Hematopoietic multipotent progenitor cell (in vitro differentiated cells): ENCODE measurements at places on chromosomes 4 and X. TPM values are rescaled to one million over a fixed set of nuclear protein-coding genes. Genes with fewer than 3 reads are reported as not detected.

Gene CCDC110
- total RNA-seq = not detected

Gene BTK
- total RNA-seq = 37.7 TPM

Gene STAP1
- total RNA-seq = 1.3 TPM

Gene SERTM2
- 2.4 TPM for total RNA-seq

DNA sequence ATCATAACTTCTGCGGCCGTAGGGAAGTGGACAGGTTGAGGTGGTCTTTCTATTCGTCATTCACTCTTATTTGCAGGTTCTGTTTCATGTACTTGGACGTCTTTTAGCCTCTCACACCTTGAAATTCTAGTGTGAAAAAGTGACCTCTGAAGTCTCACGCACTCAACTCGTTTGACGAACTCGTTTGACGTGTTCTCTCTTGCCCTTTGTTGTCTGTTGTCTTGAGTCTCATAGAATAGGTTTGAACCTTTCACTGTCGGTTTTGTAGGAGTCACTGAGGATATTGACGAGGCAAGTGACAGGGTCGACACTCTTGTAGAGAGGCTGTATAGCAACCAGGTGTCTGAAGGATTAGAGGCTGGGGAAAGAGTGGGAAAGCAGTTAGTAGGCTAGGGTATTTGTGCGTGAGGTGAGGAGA, 1.1 kb upstream of the PGRMC2 start:
- DNase-seq = no peak

Gene ZNF157
- 0.54 TPM for total RNA-seq

- no peak for DNase-seq
Observed at GRCh38 chr4:100147684-100148083, 42.6 kb downstream of the DDIT4L start.

DNA sequence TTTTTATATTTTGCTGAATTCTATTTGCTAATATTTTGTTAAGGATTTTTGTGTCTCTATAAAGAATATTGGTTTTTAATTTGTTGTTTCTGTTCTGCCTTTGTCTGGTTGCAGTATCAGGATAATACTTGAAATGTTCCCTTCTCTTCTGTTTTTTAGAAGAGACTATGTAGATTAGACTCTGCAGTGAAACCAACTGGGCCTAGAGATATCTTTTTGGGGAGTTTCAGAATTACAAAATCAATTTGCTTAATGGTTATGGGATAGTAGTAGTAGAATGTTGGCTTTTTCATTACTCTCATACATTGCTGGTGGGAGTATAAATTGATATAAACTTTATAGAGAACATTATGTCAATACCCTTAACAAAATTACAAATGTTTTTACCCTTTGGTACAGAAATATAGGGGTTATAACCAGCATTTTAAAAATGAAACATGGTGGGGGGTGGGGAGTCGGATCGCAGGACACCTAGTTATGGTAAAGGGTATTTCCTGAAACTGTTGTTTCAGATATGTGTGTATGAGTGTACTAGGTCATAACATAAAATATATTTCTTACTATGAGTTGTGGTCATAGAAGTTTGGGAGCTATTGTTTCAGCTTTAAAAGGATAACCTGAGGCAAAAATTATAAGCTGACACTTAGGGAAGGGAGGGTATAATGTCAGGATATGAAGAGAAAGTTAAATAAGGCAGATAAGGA, 29.0 kb downstream of the CLOCK start:
- no peak for DNase-seq

DNA sequence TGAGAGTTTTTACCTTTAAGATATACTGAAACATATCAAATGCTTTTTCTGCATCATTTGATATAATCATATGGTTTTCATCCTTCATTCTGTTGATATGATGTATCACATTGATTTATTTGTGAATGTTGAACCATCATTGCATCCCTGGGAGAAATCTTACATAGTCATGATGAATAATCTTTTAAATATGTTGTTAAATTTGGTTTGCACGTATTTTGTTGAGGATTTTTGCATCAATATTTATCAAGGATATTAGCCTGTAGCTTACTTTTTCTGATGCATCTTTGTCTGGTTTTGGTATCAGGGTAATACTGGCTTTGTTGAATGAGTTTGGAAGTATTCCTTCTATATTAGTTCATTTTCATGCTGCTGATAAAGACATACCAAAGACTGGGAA, 541.4 kb downstream of the TLL1 start:
- DNase-seq = no peak

Gene PCSK1N
- total RNA-seq = 1.1 TPM

DNA sequence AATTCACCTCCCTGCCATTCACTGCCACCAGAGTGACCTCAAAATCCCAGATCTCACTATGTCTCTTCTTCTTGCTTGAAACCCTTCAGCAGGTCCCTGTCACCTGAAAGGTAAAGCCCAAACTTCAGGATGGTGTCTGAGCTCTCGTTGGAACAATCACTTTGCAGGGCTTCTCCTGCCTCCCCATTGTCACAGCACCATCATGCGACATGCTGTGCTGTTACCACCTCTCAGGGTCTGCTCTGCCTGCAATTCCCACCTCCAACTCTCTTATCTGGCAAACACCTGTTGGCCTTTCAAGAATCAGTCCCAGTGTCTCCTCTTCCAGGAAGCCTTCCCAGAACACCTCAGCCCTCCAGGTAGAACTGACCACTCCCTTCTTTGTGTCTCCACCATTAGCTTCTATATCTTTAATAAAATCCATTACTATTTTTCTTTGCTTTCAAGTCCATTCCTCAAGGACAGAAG, 46.2 kb downstream of the SEL1L3 start:
- no peak for DNase-seq

GRCh38 chrX:103330681-103331288, 746 bp downstream of the TCEAL7 start:
- no peak for DNase-seq

- peak; percentile 0 for DNase-seq
Observed at GRCh38 chrX:2967998-2968909, 38.1 kb upstream of the ARSH start.

- DNase-seq = no peak
Observed at GRCh38 chrX:2585158-2585470, 84.3 kb upstream of the DHRSX start.

GRCh38 chrX:133574716-133575115, 159.4 kb upstream of the GPC4 start:
- DNase-seq = no peak

DNA sequence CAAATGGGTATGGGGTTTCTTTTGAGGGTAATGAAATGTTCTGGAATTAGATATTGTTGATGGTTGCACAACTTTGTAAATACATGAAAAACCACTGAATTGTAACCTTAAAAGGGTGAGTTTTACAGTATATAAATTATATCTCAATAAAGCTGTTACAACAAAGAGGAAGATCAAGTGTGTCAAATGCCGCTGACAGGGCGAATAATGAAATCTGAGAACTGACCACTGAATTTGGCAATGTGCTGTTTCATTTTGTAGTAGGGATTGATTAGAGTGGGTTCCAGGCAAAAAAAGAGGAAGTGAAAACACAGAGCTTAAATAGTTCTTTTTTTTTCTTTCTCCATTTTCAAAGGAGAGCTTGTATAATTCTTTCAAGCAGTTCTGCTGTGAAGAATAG, 161.1 kb upstream of the NAP1L5 start:
- no peak for DNase-seq

DNA sequence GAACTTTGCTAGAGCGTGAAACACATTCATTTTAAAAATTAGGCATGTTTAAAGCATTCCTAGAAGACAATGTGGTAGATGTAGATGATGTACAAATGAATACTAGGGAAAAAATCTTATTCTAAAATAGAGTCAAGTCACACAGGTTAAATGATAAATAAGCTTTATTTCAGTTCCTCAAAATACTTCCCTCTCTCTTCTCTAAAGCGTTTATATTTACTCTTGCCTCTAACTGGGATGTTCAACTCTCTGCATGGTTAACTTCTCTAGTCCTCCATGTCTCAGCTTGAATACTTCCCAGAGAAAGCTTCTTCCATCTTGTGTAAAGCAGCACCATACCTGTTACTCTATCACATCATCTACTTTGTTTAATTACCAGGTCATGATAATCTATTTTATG, 30.9 kb upstream of the GLRA3 start:
- DNase-seq = no peak

DNA sequence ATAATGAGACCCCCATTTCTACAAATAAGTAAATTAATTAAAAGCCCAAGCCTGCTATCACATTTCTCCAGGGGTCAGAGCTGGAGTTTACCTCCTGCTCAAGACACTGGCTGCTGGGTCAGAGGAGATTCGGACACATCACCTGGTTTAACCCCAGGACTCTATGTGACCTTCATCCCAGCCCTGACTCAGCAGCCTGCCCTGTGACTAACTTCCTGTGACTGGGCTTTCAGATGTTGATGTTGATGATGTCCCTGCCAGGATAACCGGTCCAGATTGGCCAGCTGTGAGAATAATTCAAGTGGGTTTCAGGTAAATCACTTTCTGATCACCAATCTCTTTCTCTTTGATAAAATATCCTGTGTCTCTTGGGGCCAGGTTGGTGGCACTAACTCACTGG, 102.4 kb upstream of the MAML3 start:
- DNase-seq = no peak

GRCh38 chrX:153439977-153440376, 5.9 kb downstream of the TREX2 start:
- no peak for DNase-seq

DNA sequence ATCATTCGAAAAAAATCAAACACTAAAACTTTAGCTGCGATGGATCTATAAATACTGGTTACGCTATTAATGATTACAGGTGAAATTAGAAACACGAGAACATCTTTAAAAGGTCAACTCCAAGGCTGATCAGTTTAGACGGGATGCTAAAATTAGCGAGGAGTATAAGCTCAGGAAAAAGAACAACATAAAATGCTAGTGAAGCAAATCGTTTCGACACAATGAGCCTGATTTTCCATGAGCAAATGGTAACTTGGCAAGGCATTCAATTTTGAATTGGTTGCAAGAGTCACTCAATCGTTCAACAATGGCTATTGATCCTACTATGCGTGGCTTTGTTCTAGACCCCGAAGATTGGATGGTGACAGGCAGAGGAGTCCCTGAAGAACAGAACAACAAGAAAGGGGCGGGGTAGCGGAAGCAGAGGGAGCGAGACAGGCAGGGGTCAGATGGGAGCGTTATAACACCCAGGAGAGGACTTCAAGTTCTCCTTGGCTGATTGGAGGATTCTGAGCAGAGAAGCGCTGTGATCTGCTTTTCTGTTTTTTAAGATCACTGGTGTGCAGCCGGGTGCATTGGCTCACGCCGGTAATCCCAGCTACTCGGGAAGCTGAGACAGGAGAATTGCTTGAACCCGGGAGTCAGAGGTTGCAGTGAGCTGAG, 146.5 kb downstream of the RBM47 start:
- DNase-seq = no peak

- no peak for DNase-seq
Observed at GRCh38 chrX:39654183-39654925, 443.4 kb downstream of the BCOR start.

- no peak for DNase-seq
Observed at GRCh38 chr4:107988763-107989035, 990 bp upstream of the HADH start.

GRCh38 chr4:76705472-76705871, 192.5 kb downstream of the SOWAHB start:
- DNase-seq = no peak

Gene SLC6A14
- not detected for total RNA-seq

Gene GATA1
- total RNA-seq = 32.6 TPM

Gene ERAS
- 0.27 TPM for total RNA-seq

DNA sequence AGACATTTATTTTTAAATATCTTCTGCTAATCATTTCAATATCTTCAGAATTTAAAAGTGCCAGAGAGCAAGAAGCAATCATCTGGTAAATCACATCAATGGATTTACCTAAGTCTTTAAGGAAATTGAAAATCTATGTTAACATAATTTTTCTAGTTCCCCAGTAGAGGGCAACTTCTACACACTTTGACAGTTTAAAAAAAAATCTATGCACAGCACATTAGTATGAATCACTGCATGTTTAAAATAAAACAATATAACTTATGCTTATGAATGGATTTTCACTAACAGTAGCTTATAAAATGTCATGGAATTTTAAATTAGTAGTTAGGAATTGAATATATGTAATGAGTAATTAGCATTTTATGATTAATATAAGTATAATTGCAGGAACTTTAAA, 126.5 kb downstream of the REELD1 start:
- no peak for DNase-seq

Gene GPC4
- total RNA-seq = under 0.01 TPM

DNA sequence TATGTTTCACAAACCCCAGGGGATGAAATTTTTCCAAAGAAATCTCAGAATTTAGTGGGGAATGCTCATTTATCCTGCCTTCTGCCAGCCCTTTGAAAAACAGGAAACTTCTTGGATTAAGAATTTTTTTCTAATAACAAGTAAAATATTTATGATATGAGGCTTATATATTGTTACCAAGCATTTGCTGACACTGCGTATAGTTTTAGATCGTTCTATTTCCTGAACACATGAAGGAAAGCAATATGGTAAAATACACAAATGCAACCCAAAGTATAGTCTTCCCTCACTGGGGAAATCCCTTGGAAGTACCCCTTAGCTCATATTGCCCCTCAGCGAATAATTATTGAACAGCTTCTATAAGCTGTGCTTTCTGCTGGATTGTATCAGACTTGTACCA, 54.4 kb upstream of the MND1 start:
- no peak for DNase-seq

DNA sequence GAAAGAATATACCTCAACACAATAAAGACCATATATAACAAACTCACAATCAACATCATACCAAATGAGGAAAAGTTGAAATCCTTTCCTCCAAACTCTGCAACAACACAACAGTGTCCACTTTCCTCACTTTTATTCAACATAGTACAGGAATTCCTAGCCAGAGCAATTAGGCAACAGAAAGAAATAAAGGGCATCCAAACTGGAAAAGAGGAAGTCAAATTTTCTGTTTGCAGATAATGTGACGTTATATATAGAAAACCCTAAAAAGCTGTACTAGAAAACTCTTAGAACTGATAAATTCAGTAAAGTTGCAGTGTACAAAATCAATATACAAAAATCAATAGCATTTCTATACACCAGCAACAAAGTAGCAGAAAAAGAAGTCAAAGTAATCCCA, 107.6 kb downstream of the SOWAHB start:
- DNase-seq = no peak

- DNase-seq = peak; percentile 83
Observed at GRCh38 chr4:82223715-82224114, 150.1 kb downstream of the HNRNPD start.

- no peak for DNase-seq
Observed at GRCh38 chr4:138400543-138400942, 158.4 kb upstream of the SLC7A11 start.

DNA sequence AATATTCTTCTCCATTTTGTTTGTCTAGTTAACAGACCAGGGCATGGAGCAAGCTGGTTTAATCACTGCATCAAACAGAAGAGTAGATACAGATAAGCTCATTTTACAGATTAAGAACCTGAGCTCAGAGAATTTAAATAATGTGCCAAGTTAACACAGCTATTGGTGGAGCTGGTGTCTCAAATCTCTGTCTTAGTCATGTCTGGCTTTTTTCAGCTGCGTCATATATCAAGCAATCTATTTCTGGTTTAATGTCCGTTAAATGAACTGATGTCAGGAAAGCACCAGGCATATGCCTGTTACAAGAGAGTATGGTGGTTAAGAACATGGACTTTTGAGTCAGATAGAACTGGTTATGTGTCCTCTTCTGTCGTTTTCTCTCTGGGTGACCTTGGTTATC, 79.8 kb upstream of the ADGRA3 start:
- DNase-seq = peak; percentile 17
